Renal cortical epithelial cell (primary cell): ENCODE measurements at places on chromosomes 13 and 19. TPM values are rescaled to one million over a fixed set of nuclear protein-coding genes. Genes with fewer than 3 reads are reported as not detected.

Gene CSNK1A1L
- total RNA-seq: not detected in 2 replicates

Gene RDH8
- not detected in 2 replicates for total RNA-seq

Gene UPF3A
- 14.6 and 30.3 TPM in 2 replicates for total RNA-seq

Gene DAND5
- total RNA-seq: 0.05 TPM in 1 of 2 replicates, not detected in the other

Gene TPTE2
- total RNA-seq: not detected in 2 replicates

Gene SSC5D
- total RNA-seq: 5.0 and 69.4 TPM in 2 replicates

Gene NALCN
- 7.2 and 10.2 TPM in 2 replicates for total RNA-seq

Gene TLE6
- 0.69 and 1.6 TPM in 2 replicates for total RNA-seq

Gene USP12
- total RNA-seq: 41.7 and 56.8 TPM in 2 replicates

Gene FFAR3
- not detected in 2 replicates for total RNA-seq

Gene RPS19
- 1,170 and 2,293 TPM in 2 replicates for total RNA-seq

Gene IRGQ
- total RNA-seq: 41.7 and 64.6 TPM in 2 replicates

Gene FOXA3
- total RNA-seq: 0.52 and 1.5 TPM in 2 replicates

Gene FFAR1
- not detected in 2 replicates for total RNA-seq

Gene SLC10A2
- not detected in 2 replicates for total RNA-seq

Gene B9D2
- 7.4 and 10.1 TPM in 2 replicates for total RNA-seq

Gene BEST2
- total RNA-seq: not detected in 2 replicates

Gene ZNF546
- 0.52 and 5.7 TPM in 2 replicates for total RNA-seq

Gene HSPB6
- 0.52 and 0.65 TPM in 2 replicates for total RNA-seq

Gene ELSPBP1
- not detected in 2 replicates for total RNA-seq

Gene ZNF471
- total RNA-seq: 2.1 and 10.1 TPM in 2 replicates

Gene ZNF587B
- total RNA-seq: 29.9 and 35.1 TPM in 2 replicates

Gene RNF225
- not detected in 2 replicates for total RNA-seq

Gene KIR2DL4
- total RNA-seq: not detected in 2 replicates

Gene PTGIR
- total RNA-seq: not detected in 2 replicates

Gene ISOC2
- 64.3 and 69.8 TPM in 2 replicates for total RNA-seq

Gene CFAP97D2
- not detected in 2 replicates for total RNA-seq

Gene TMEM59L
- 0.40 TPM in 1 of 2 replicates, not detected in the other for total RNA-seq

Gene C1QTNF9
- total RNA-seq: not detected in 2 replicates

Gene SLC1A6
- not detected in 2 replicates for total RNA-seq

Gene LILRB2
- not detected in 2 replicates for total RNA-seq

Gene FCHO1
- 0.80 and 3.3 TPM in 2 replicates for total RNA-seq

Gene TEX29
- total RNA-seq: not detected in 2 replicates

Gene TLE2
- total RNA-seq: 15.0 and 15.8 TPM in 2 replicates

Gene HPN
- 1.2 and 4.2 TPM in 2 replicates for total RNA-seq

Gene LHFPL6
- 14.1 and 17.9 TPM in 2 replicates for total RNA-seq

Gene KCNN1
- 0.30 TPM in 1 of 2 replicates, not detected in the other for total RNA-seq

Gene IL4I1
- total RNA-seq: 4.9 and 25.7 TPM in 2 replicates

Gene ZNF724
- total RNA-seq: 5.8 and 9.0 TPM in 2 replicates

Gene CGB3
- not detected in 2 replicates for total RNA-seq

Gene SOHLH2
- 0.10 and 0.69 TPM in 2 replicates for total RNA-seq

Gene C13orf42
- not detected in 2 replicates for total RNA-seq

Gene ZNF667
- 3.3 and 13.4 TPM in 2 replicates for total RNA-seq

Gene ZNF583
- 4.0 and 7.2 TPM in 2 replicates for total RNA-seq

Gene PRSS57
- total RNA-seq: not detected in 2 replicates

Gene GIPC3
- not detected in 2 replicates for total RNA-seq

Gene PRODH2
- total RNA-seq: 0.20 TPM in 1 of 2 replicates, not detected in the other

Gene CLDN10
- 3.1 and 44.0 TPM in 2 replicates for total RNA-seq
